Activated T-helper 1 cell treated with anti-CD3 and anti-CD28 coated beads, Interleukin-12 subunit alpha, Interleukin-12 subunit beta, Interleukin-2, Interleukin-4 antibody, amounts not matched to agents 30 ng/mL and 10 ng/mL and 1 ng/mL, durations not matched to agents 14 hours and 24 hours and 36 hours (primary cell): ENCODE measurements at places on chromosomes 3 and 15.

DNA sequence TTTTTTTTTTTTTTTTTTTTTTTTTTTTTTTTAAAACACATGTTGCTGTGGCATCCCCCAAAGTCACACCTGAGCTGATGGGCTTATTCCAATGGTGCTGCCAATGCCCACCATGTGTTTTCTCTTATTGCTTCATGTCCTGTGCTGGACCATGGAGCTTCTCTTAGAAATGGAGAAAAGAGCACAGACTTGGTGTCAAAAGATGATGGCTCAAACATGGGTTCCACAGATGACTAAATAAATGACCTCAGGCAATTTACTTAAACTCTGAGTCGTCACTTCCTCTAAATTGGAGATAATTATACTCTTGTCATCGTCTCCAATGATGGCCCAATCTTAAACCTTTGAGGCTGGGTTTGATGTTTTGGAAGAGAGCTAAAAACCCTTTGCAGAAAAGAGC, 28.1 kb downstream of the CHST2 start:
- DNase-seq, result no peak

GRCh38 chr3:38131621-38132369, 5.1 kb downstream of the ACAA1 start:
- no peak for DNase-seq

- DNase-seq, result no peak
Observed at GRCh38 chr3:42653560-42654330, at the start of gene ZBTB47. ZBTB47 (plus strand) TSS chr3:42653697; CDS start chr3:42658356, 4,659 bp downstream.

GRCh38 chr15:28915041-28915810, 29.5 kb downstream of the APBA2 start:
- no peak for DNase-seq

DNA sequence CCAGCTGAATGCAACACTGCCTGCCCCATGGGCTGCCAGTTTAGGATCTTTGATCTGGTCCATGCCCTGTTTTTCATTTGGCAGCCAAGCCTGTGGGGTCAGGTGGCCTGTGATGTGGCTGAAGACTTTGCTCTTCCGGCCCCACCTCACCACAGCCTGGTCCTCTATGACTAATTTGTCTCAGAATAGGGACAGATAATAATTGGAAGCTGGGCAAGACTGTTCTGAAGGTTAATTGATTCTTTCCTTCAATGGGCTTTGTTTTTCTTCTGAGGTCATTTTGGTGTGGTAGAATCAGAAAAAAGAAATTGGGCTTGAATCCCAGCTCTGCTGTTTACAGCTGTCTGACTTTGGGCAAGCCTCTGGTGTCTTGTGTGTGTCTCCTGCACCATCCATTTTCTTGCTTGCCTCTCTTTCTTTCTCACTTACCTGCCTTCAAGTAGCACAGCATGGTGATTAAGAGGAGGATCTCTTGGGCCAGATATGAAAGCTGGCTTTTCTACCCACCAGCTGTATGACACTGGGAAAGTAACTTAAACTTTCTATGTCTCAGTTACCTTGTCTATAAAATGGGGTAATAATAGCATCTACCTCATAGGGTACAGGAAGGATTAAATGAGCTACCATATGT, 24.2 kb downstream of the ABHD2 start:
- DNase-seq, result no peak

DNA sequence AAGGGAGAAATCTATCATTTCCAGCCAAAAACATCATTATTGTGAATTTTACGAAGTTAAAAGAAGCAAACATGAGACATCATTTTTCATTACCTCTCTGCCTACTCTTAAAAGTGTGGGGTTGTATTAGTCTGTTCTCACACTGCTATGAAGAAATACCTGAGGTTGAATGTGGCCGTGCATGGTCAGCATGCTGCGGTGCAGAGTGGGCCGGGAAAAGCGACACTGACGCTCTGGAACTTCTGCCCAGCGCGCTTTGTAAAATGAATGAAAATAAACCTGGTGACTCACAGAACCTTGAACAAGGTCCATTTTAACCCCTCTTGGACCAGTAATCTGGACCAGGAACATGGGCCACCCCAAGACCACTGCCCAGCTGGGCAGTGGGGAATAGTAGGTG, 31.0 kb upstream of the DNAJC13 start:
- DNase-seq, result no peak

GRCh38 chr3:77746892-77747291, 707.0 kb downstream of the ROBO2 start:
- no peak for DNase-seq

DNA sequence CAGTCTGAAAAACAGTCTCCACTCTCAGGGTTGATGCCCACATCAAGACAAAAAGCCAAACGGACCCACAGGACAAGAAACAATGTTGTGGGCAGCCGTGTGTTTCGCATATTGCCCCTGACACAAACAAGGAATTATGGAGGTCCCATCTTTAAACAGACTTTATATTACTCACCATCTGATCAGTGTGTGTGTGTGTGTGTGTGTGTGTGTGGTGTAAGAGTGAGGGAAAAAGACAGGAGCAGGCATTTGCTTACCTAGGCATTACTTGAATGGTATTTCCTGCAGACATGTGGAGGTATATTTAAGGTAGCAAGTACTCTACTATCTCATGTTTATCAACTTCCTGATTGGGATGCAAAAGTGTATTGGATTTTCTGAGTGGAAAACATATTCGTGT, 136.3 kb downstream of the TMCO5A start:
- DNase-seq, result no peak

DNA sequence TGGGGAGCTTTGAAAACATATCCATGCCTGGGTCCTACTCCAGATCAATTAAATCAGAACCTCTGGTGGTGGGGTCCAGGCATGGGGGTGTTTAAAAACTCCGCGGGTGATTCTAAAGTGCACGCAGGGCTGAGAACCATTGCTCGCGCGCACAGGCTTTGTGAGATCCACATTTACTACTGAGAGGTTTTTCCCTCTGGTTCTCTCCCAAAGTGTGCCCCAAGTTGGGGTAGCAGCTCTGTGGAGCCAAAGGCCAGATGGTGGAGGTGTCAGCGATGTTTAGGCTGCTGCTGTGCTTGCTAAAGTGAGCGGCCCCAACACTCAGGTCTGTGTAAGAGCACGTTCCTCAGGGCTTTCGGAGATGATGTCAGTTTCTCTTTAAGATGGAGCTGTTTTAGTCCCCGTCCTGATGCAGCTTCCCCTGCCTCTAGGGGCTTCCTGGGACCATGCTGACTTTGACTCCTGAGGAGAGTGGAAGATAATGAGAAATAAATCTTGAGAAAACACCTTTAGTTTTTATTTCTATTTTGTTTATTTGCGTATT, 13.4 kb upstream of the MAGEF1 start:
- DNase-seq, result no peak

DNA sequence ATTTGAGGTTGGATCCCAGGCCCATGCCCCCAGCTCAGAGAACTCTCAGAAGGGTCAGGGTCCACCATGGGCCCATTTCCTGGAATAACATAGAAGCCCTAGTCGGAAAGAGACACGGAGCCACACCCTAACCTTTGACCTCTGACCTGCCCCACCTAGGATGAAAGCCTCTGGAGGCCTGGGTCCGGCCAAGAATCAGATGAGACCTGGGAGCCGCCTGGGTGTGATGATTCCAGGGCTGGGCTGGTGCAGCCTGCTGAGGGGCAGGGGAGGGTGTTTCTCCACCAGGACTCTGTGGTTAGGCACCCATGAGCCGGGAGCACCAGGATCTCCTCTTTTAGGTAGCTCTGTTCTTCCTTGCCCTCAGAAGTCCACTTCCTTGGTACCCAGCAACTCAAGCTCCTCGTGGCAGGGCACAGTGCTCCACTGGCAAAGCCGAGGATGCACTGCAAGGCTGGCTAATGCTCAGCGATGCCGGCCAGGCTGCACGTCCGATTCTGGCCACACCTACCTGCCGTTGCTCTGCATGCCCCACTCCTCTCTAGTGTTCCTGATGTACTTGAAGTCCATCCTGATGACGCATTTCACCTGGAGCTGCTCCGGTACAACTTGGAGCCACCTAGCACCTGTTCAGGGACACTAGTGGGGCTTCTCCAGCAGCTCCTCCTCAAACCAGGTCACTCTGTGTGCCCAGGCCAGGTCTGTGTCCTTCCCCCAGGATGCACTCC, 57.4 kb downstream of the ZNF445 start:
- no peak for DNase-seq

- no peak for DNase-seq
Observed at GRCh38 chr3:101193957-101194356, 126.4 kb downstream of the IMPG2 start.

- no peak for DNase-seq
Observed at GRCh38 chr15:33096134-33096533, 98.4 kb downstream of the FMN1 start.

- DNase-seq, result no peak
Observed at GRCh38 chr3:153614563-153614962, 452.5 kb downstream of the RAP2B start.
